Articular chondrocyte of knee joint (primary cell): ENCODE measurements at places on chromosomes 12 and 14. TPM values are rescaled to one million over a fixed set of nuclear protein-coding genes. Genes with fewer than 3 reads are reported as not detected.

MORN3 gene
- 1.0 and 1.3 TPM in 2 replicates for total RNA-seq

SYCP3 gene
- 0.11 and 0.52 TPM in 2 replicates for total RNA-seq

BEST3 gene
- not detected in 2 replicates for total RNA-seq

NRXN3 gene
- total RNA-seq, result 0.11 TPM in 1 of 2 replicates, not detected in the other

TMPRSS12 gene
- total RNA-seq, result not detected in 2 replicates

BICDL1 gene
- total RNA-seq, result not detected in 2 replicates

CMTM5 gene
- 0.22 and 0.26 TPM in 2 replicates for total RNA-seq
